ENCODE measurements at places on chromosomes 11 and 22.

- DNase-seq = peak; percentile 55
Observed at GRCh38 chr11:61294717-61295595, at the start of gene VWCE. TSS of gene VWCE (minus strand) at chr11:61295316. CDS start at chr11:61295037, 279 bp downstream.

DNA sequence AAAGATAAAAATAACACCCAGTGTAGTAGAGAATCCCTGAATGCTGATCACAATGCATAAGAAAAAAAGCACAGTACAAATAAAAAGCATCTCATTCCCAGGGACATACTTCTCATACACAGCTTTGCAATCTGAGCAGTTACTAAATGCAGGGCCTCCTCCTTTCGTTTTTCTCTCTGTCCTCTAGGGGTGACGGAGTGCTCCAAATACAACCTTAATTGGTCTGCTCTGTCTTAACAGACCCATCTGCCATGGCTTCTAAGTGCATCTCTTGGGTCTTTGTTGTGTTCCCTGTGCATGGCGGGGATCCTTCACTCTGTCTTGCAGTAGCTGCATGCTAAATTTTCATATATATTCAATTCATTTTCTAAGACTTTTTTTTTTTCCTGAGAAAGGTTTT is 1114.2 kb upstream of the RAG2 start:
- DNase-seq = no peak

DNA sequence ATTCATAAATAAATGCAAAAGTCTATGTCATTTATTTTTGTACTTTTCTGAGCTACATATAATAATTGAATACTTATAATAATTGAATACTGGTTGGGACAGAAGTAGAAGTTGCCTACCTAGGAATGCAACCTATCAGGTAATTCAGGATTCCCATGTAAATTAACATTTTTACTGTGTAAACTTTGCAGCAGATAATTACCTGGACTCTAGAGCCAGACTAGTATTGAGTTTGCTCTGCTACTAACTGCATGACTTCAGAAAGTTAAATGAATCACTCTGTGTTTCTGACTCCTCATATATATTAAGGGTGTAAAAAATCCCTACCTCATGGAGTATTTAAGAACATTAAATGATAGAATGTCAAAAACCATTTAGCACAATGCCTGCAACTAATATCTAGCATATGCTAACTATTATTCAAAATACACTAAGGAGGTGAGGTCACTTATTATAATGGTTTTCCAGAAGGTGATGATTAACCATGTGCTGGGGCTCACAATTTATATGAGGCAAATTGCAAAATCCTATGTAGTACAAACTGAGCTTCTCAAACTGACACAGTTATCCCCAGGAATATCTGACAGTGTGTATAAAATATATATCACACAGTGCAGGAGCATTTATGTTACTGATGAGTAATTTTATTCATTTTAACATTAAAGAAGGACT is 138.1 kb upstream of the ANO3 start:
- DNase-seq = no peak

DNA sequence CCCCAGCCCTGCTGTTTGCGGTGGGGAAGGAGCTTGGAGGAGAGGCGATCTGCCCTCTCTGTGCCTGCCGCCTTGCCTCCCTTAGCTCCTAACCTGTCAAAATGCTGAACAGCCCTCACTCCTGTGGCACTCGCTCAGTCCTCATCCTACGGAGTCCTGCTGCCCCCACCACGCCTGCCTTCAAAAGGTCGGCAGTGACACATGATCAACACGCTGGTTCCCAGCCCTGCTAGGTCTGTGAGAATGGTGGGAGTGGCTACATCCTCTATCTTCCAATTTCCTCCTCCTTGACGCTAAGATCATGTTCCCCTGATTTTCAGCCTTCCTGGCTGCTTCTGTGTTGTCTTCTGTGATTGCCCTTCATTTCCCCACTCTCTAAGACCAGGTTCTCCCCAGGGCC is 120.2 kb upstream of the TBCEL start:
- no peak for DNase-seq

GRCh38 chr22:43891360-43892182 is at the start of gene PNPLA5:
TSS of gene PNPLA5 (minus strand) at chr22:43892013. CDS start at chr22:43891880, 133 bp downstream.
- no peak for DNase-seq

GRCh38 chr22:20499769-20500168 is 4.2 kb upstream of the KLHL22 start:
- no peak for DNase-seq

DNA sequence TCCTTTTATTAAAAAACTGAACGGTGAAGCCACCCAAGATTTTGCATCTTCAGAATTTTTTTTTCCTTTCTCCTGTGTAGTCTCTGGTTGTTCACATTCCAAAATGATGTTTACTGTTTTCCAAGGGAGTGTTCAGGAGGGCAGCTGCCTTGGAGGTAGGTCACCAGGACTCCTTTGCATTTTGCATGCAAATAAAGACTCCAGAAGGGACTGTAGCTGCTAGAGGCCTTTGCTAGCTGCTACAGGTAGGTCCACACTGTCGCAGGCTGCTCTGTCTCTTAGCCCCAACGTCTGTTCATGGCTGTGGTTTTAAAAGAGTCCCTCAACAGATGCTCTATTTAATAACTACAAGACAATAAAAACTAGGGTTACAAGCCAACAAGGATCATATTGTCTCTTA is 11.4 kb downstream of the CTSC start:
- DNase-seq = no peak

DNA sequence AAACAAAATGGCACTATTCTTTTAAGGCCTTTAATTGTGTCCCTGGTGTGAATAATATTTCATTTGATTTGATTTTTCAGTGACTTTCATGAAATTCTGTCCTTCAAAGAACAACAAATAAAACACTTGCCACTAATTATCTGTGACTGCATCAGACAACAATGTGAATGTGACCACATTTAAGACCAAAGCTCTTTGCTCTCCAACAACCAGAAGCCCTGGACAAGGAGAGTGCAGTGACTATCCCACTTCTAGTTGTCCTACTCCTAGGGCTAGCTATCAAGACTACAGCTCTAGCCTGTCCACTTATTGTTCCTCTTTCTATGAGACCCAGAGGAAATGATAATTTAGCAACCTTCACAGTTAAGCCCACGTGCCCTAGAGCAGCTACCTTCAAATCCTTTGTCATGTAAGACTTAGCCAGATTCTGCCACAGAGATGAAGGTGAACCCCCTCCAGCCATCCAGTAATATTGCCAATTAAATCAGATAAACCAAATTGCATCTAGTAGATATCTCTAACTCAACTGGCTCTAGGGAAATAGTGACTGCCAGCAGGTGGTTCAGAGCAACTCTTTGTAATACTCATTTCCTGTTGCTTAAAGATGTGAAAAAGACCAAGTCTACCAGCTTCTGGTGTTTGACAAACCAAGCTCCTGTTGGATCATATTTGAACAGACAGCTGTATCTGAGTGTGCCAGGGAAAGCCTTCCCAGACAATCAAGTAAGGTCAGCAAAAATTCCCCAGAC is 142.6 kb upstream of the BLID start:
- DNase-seq = peak; percentile 70

DNA sequence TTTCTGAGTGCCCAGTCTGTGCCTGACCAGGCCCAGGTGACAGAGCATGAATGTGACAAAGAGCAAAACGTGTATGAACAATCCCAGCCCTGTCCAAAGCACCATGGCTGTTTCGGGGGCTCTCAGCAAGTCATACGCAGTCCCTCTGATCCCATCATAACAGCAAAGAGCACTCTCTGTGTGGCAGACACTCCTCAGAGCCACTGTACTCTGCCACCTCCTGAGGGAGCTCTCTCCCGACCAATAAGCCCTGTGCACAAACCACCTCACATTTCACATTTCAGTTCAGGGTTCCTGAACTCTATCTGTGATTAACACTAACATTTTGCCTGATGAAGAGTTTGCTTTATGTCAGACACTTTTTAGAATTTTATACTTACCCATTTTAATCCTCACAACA is 6.6 kb downstream of the DGCR2 start:
- no peak for DNase-seq
